Fibroblast of lung (primary cell): ENCODE measurements at places on chromosomes 6 and 20.

- no peak overlapping the region for H3K27ac ChIP-seq
- no peaks in the 10 kb centered on the region for H3K36me3 ChIP-seq
- DNase-seq, result peak; percentile 61
- no peak overlapping the region for H3K4me3 ChIP-seq
- no peaks in the 10 kb centered on the region for H3K4me1 ChIP-seq
These were observed 10.6 kb upstream of the ELOVL2 start for GRCh38 chr6:11054722-11055121.

- no peak for DNase-seq
- H3K27ac ChIP-seq, result no peak overlapping the region
- H3K4me1 ChIP-seq, result no peaks in the 10 kb centered on the region
- H3K4me3 ChIP-seq, result no peak overlapping the region
- peaks cover 5% of the 10 kb centered on the region for H3K27me3 ChIP-seq
These were observed 32.7 kb upstream of the TUBB2A start for GRCh38 chr6:3190056-3190455.

- no peaks in the 10 kb centered on the region for H3K27me3 ChIP-seq
- H3K36me3 ChIP-seq, result no peaks in the 10 kb centered on the region
- peak overlapping the region; percentile 59 for H3K27ac ChIP-seq
- peak; percentile 57 for DNase-seq
- no peak overlapping the region for H3K4me3 ChIP-seq
These were observed 76.6 kb downstream of the CEBPB start for GRCh38 chr20:50267041-50267865.

DNA sequence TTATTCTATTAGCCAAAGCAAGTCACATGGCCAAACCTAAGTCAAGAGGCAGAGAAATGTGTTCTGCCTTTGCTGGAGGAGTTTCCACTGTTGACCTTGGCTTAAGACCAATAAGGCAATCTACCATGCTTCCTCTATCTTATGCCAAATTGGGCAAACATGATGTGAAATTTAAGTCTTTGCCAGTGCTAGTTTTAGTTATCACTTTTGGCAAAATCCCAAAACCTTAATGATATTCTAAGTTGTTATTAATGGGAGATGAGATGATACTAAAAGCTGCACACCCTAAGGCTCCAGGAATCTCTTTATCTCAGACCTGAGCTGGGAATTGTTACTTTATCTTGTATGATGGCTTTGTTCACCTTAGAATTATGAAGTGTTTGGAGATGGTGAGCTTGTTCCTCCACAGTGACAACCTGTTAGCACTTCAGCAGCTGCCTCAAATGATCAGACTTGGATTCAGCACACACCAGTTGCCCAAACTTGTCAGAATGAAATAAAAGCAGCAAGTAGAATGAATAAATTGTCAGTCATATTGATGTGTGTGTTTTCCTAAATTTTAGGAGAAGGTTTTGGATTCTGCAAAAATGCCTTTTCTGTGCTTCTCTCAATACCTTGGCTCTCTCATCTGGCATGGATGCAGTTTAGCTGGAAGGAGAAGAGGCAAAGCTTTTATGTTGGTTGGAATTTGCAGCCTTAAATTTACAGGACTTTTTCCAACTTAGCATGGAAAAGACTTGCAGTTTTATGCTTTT lies 49.3 kb downstream of the RIN2 start:
- peaks cover 6% of the 10 kb centered on the region for H3K4me1 ChIP-seq
- H3K27ac ChIP-seq, result peak overlapping the region; percentile 1
- H3K27me3 ChIP-seq, result no peaks in the 10 kb centered on the region
- DNase-seq, result peak; percentile 49
- peaks cover 3% of the 10 kb centered on the region for H3K36me3 ChIP-seq

- H3K4me3 ChIP-seq, result no peak overlapping the region
- no peaks in the 10 kb centered on the region for H3K36me3 ChIP-seq
- H3K27me3 ChIP-seq, result no peaks in the 10 kb centered on the region
- no peak overlapping the region for H3K27ac ChIP-seq
- no peak for DNase-seq
- H3K4me1 ChIP-seq, result no peaks in the 10 kb centered on the region
These were observed 7.3 kb downstream of the PAQR8 start for GRCh38 chr6:52369234-52369633.

DNA sequence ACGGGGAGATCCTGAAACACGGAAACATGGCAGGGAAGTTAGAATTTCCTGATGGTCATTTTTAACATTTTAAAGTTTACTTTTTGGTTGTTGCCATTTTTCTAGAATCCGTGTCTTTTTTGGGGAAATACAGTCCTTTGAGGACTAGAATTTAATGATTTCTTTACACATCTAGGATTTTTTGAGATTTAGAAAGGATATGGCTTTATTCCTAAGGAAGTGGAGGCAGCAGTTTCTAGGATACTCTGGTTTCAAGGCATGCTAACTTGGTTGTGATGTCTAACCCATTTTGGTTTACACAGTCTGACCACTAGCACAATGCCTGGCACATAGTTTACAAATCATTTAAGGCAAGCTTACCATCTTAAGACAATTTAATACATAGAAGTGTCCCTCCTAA lies 1.1 kb upstream of the ZBTB2 start:
- H3K27me3 ChIP-seq, result no peaks in the 10 kb centered on the region
- DNase-seq, result no peak
- no peaks in the 10 kb centered on the region for H3K36me3 ChIP-seq
- H3K4me1 ChIP-seq, result peaks cover 11% of the 10 kb centered on the region

- peak; percentile 27 for DNase-seq
- no peaks in the 10 kb centered on the region for H3K36me3 ChIP-seq
- no peak overlapping the region for H3K4me3 ChIP-seq
- no peak overlapping the region for H3K27ac ChIP-seq
These were observed 106.8 kb upstream of the DOK5 start for GRCh38 chr20:54368570-54368969.

DNA sequence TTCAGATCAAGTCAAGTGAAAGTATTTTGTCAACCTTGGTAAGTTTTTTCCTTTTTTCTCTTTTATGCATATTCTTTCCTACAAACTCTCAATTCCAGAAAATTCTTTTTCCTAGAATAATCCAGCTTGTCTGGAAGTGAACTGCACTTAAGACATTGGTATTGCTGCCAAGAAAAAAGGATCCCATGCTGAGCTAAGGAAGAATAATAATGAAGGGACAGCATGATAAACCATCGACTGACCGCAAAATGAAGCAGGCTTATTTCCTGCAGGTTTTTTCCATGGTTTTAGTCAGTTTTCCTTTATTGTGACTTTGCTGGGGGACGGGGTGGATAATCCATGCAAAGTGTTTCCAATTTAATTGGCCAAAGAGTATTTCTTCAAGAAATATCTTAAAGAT lies 857.6 kb upstream of the SLC35B3 start:
- H3K27ac ChIP-seq, result no peak overlapping the region
- no peak overlapping the region for H3K4me3 ChIP-seq
- DNase-seq, result peak; percentile 15
- no peaks in the 10 kb centered on the region for H3K4me1 ChIP-seq
- H3K36me3 ChIP-seq, result no peaks in the 10 kb centered on the region
- H3K27me3 ChIP-seq, result no peaks in the 10 kb centered on the region

GRCh38 chr6:16006681-16007080 lies 122.2 kb upstream of the MYLIP start:
- no peaks in the 10 kb centered on the region for H3K36me3 ChIP-seq
- H3K4me1 ChIP-seq, result no peaks in the 10 kb centered on the region
- no peaks in the 10 kb centered on the region for H3K27me3 ChIP-seq
- DNase-seq, result no peak

GRCh38 chr6:24321538-24322162 lies 36.2 kb downstream of the DCDC2 start:
- H3K27ac ChIP-seq, result no peak overlapping the region
- DNase-seq, result peak; percentile 76
- no peaks in the 10 kb centered on the region for H3K27me3 ChIP-seq
- H3K36me3 ChIP-seq, result no peaks in the 10 kb centered on the region
- no peak overlapping the region for H3K4me3 ChIP-seq

DNA sequence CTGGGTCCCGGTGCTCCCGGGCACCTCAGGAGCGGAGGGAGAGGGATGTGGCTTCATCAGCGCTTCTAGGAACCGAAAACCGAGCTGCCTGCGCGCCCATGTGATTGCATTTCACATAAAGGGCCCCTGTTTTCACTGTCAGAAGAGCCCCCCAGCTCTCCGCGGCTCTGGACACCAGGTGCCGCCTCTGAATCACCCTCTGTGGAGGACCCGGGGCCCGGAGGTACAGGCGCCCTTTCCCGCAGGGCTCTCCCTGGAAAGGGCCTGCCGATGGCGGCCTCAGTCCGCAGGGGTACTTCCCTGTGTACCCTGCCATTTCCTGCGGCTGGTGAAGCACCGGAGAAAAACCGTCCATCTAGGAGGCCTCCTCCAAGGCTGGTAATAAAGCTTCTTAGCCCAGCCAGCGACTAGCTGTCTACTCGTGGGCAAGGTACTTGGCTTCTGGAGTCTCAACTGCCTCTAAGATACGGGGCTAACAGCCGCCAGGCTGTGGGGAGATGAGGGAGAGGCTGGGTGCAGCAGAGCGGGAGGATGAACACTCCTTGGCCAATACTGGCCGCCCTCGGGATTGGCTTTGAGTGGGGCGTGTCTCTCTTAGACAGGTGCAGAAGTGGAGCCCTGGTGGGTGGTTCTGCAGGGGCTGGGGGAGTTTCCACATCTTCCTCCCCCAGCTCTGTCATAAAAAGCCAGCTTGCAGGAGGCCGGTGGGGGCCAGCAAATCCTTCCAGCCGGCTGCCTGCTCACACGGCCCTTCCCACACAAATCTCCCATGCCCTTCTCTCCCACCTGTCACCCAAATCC lies 1.6 kb downstream of the PPP1R16B start:
- no peaks in the 10 kb centered on the region for H3K36me3 ChIP-seq
- H3K4me3 ChIP-seq, result no peak overlapping the region
- H3K4me1 ChIP-seq, result no peaks in the 10 kb centered on the region
- no peak overlapping the region for H3K27ac ChIP-seq
- H3K27me3 ChIP-seq, result peaks cover 42% of the 10 kb centered on the region
